Right ventricle myocardium inferior (tissue), 1 donor: ENCODE measurements at places on chromosomes 5 and 9. TPM values are rescaled to one million over a fixed set of nuclear protein-coding genes. Genes with fewer than 3 reads are reported as not detected.

- no peak for DNase-seq
These were observed 318.4 kb downstream of the MAN2A1 start for GRCh38 chr5:110008131-110008530.

DNA sequence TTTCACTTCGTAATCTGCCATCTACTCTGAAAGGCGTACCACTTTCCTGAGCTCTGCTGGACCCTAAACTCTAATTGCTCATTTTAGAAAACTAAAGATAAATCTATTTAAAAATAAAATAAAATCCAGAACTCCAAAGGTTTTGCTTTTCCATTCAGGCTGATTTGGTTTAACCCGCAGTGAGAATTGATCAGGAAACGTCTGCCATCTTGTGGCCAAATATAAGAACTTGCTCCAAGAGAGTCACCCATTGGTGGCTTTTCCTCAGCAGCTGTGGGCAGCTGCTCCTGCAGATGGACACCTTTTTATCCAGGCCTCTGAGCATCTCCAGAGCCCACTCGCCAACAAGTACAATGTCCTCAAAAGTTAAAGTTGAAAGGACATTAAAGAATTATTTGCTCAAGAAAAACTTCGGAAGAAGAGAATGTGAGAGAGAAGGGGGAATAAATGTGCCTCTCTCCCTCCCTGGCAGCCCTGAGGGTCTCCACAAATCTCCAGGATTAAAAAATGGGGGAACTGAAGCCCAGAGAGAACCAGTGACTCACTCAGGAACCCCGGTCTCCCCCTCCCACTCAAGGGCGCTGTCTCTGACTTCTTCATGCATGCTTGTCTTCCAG is 4.1 kb downstream of the SAXO1 start:
- DNase-seq, result no peak

DNA sequence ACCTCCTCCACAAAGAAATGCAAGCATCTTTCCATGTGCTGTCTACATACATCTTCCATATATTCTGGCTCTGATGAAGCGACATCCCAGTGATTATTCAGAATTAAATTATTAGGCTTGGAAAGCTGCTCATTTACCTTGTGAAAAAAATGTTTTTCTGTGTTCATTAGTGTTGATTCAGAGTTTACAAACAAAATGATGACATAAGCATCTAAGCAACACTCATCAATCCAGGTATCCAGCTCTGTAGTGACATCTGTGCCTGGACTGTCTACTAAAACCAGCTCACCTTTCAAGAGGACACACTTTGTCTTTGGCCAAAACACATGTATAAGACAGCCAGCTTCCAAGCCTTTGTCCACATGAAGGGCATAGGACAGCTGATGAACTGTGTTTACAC is 51.1 kb upstream of the SPATA31C2 start:
- DNase-seq, result no peak

- DNase-seq, result peak; percentile 99
These were observed at the start of gene RNF14 for GRCh38 chr5:141968914-141969608. RNF14 (plus strand) TSS chr5:141969105; CDS start chr5:141973589, 4,484 bp downstream.

DNA sequence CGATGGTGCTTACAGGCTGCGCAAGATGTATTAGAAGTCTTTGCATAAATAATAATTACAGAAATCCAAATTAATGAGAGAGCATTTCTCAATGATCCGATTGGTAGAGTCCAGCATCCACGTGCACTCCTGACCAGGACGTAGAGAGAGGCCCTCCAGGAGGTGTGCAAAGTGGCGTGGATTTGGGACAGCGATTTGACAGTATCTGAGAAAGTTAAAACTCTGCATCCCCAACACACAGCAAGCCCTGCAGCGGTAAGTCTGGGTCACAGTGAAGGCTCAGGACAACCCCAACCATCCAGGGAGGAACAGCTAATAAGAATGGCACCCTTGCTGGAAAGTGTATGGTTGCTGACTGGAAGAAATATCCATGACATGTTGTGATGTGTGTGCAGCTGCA is 180.2 kb downstream of the AUH start:
- DNase-seq, result no peak

GRCh38 chr9:116090030-116090770 is 63.4 kb upstream of the PAPPA start:
- DNase-seq, result no peak

GRCh38 chr5:178201927-178202235 is 2.5 kb upstream of the HNRNPAB start:
- no peak for DNase-seq

DNA sequence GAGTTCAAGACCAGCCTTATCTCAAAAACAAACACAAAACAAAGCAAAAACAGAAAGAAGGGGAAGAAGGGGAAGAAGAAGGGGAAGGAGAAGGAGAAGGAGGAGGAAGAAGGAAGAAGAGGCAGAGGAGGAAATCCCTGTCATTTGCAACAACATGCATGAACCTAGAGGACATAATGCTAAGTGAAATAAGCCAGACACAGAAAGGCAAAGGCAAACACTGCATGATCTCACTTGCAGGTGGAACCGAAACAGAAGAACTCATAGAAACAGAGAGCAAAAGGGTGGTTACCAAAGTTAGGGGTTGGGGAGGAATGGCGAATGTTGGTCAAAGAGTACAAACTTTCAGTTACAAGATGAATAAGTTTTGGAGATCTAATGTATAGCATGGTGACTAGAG is 135.4 kb downstream of the UGCG start:
- DNase-seq, result no peak

DNA sequence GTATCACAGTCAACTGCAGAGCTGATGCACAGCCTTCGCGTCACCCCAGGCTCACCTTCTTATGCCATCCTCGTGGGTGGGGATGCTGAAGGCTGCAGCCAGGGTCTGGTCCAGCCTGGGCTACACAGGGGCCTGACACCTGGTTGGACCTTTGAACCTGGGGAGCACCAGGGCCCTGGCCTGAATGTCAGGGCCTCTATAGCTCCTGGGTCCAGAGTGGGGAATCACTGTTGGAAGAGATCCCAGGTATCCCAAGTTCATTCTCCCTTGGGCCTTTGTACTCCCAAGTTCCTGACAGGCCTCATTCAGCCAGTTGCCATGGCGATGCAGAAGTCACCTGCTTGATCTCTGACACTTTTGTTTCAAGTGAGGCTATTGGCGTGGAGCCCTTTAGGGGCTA is 43.8 kb downstream of the ZNF618 start:
- DNase-seq, result no peak

DNA sequence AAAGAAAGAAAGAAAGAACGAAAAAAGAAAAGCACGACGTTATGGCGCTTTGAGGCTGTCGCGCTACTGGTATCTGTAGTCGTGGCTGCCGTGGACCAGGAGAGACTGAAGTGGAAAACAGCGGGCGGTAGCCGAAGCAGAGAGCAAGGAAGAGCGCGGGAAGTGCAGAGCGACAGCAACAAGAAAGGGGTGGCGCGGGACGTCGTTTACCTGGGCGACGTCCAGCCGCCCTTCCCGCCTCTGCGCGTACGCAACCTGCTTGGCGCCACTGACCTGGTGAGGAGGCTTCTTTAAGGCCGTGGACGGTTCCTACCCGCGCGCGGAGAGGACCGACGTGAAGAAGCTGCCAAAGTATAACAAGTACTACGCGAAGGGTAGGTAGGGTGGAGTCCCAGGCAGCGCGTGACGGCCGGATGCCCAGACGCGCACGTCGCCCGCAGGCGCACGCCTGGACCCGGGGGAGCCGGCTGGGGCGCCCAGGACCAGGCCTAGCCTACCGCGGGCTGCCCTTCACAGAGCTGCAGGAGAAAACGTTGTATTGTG is 15.4 kb downstream of the CCL28 start:
- peak; percentile 75 for DNase-seq

DNA sequence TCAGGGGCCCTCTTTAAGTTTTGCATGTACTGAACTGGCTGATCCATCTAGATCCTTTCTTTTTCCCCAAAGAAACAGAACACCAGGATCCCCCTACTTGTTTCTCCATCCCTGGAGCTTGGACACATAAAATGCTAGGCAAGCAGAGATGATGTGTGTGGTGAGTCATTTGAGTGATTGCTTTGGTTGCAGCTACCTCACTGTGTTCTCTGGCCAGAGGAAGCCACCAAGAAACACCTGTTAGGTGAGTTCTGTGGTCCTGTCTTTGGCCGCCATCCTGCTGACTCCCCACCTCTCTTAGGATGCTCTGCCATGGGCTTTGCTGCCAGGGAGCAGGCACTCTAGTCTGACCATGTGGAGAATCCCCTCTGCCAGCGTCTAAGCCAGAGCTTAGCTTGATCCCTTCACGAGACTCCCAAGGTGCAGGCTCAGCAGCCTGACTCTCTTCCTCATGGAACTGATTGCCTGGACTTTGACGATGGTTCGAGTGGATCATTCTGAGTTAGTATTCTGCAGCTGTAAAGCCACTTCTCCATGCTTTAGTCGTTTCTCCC is 27.3 kb upstream of the DENND1A start:
- DNase-seq, result no peak

- DNase-seq, result no peak
These were observed 2.6 kb upstream of the SEMA6A start for GRCh38 chr5:116577064-116577788.

- DNase-seq, result no peak
These were observed 50.7 kb upstream of the NKD2 start for GRCh38 chr5:957748-958485.

DNA sequence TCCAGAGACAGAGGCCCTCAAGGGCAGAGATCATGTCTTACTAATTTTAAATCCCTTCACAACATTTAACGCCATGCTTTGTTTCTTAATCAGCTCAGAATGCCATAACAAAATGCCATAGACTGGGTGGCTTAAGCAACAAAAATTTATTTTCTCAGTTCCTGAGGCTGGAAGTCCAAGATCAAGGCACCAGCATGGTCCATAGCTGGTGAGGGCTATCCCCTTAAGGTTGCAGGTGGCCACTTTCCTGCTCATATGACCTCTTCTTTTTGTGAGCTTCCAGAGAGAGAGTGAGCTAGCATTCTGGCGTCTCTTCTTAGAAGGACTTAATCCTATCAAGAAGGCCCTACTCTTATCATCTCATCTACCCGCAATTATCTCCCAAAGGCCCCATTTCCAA is 470.3 kb downstream of the ZNF608 start:
- DNase-seq, result no peak

- DNase-seq, result no peak
These were observed 21.1 kb downstream of the AQP7 start for GRCh38 chr9:33381231-33381791.

DNA sequence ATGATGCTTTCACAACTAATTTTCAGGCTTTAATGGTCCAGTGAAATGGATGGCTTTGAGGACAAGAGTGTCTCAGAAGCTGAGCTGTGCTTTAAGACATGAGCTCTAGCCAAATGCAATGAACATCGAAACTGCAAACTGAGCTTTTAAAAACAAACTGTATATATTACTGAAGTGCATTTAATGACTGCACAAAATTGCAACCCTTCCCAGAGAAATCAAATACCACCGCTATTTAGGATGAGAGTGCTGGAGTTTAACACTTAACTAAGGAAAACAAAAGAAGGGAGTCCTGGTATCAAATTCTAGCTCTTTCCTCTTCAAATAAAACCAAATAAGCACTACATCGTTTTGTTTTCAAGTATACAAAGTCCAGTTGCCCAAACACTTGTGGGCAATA is 163.9 kb downstream of the SLF1 start:
- DNase-seq, result no peak

DNA sequence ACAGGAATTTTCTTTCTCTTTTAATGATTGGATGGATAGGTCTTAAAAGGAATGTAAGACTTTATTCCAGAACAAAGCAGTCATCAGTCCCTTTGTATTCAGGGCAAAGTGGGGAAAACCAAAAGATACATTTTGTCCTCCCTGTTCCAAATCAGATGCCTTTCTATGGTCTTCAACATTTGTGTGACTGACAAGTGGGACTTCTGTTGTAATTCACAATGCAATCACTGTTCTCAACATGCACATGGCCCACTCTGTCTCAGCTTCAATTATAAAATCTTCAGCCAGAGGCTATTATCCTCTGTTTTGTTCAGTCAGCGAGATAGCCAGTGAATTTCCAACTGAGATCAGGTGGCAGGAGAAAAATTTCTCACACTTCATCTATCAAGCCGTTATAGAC is 95.5 kb upstream of the ERBIN start:
- DNase-seq, result no peak

- DNase-seq, result no peak
These were observed 326.7 kb upstream of the EFNA5 start for GRCh38 chr5:107997338-107997980.

- no peak for DNase-seq
These were observed 308.2 kb downstream of the ACTL7B start for GRCh38 chr9:108547411-108548135.

DNA sequence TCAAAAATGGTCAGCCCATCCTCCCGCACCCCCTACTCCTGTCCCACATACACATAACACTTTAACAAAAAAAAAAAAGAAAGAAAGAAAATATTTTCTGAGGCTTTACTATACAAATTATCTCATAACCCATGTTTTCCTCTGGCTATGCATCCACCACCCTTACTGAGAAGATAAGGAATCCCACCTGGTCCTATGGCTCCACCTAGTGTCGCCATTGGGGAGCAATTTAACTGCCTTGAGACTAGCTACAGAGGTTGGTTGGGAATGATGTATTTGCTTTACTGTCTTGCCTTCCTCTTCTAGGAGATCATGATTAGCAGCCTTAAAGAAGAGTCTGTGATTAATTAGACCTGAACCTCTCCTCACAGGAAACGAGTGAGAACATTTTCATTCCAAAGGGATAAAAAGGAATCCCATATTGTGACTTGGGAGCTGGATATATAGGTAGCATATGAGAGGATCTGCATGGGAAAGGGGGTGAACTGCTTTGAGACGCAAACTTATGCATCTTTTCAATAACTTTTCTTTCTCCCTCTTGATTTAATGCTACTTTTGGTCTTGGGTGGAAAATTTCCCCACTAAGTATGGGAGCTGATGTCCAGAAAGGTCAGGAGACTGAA is 77.7 kb upstream of the SELENOP start:
- DNase-seq, result no peak

DNA sequence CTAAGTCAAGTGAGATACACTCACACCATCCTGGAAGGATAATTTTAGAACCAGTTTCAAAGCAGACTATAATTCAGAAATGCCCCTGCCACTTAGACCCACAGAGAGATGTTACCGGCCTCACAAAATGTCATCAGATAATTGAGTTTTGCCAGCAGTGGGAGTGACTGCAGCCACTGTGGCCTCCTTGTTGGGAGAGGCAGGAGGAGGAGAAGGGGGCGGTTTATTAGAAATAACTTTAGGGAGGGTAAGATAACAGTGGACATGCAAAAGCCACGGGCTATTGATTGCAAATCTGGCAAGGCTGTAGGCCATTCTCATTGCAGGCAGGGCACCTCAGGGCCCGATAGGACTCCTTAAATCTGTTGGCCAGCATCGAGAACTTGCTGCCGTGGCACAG is 13.4 kb downstream of the GRXCR2 start:
- no peak for DNase-seq

Gene PRSS3
- not detected for total RNA-seq

Gene JAKMIP2
- total RNA-seq, result 0.16 TPM

Gene LHX6
- 6.1 TPM for total RNA-seq

Gene SELENOP
- 284 TPM for total RNA-seq
